ENCODE measurements at places on chromosomes 11 and 22.

DNA sequence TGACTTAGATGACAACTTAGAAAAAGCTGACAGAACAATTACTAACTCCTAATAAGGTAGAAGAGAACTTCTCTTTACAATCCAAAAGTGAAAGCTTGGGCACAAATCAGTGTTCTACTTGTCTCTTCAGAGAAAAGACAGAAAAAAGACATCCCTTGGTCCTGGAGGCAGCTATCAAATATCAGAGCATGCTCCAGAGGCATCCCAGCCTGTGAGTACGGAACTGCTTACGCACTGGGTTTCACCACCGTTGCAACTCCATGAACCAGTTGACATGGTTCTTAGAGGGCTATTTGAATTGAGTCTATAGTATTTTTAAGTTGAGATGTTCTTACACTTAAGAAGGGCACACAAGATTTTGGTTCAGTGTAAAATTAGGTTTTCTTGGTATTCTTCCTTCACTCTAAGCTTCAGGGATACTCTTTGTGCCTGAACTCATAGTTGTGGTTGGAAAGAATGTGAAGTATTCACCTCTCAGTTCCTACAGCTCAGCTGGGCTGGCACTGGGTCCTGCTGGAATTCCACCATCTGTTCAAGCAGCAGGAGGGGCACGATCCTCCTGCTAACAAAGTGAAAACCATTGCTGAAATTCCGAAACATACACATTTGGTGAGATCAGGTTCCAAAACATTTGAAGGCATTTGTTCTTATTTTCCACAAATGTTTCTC is 6.3 kb downstream of the AKIP1 start:
- DNase-seq, result no peak

- no peak for DNase-seq
Measured at GRCh38 chr11:8252388-8252787, 11.3 kb downstream of the LMO1 start.

DNA sequence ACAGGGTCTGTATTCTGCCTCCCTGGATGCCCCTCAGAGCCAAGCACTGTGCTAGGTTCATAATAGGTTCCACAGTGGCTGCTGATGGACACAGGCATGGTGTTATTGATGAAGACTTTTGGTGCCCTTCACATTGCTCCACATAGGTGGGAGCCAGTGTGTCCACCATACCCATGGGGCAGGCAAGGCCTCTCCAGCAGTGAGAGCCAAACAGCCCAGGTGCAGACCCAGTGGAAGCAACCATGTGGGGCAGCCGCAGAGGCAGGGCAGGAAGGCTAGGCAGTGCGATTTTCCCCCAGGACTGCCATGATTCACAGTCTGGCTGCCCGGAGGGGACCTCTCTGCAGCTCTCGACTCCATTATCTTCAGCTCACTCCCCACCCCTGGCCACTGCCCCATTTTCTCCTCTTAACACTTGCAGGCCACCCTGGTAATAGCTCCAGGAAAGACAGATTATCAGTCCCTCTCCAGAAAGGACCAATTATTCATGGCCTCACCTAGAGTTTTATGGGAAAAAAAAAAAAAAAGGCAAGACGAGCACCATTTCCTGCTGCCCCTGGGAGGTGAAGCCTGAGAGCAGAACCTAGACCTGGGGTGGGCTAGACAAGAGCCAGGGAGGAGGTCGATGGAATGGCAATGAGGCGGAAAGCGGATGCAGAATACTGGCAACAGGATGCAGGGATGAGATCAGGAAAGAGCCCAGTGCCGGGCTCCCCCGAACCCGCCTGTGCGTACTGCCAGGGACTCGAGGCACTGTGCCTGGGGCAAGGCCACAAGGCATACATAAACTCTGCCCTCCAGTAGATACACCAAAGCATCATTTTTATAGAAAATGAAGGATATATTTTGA is 343.0 kb upstream of the NCAM1 start:
- no peak for DNase-seq

- no peak for DNase-seq
Measured at GRCh38 chr11:14318581-14318981, 40.4 kb downstream of the RRAS2 start.

GRCh38 chr11:10605941-10606381 is 37.5 kb upstream of the LYVE1 start:
- DNase-seq, result no peak

- DNase-seq, result no peak
Measured at GRCh38 chr11:132937016-132937415, 595.3 kb downstream of the OPCML start.

GRCh38 chr11:2517386-2518064 is 72.7 kb downstream of the KCNQ1 start:
- no peak for DNase-seq

DNA sequence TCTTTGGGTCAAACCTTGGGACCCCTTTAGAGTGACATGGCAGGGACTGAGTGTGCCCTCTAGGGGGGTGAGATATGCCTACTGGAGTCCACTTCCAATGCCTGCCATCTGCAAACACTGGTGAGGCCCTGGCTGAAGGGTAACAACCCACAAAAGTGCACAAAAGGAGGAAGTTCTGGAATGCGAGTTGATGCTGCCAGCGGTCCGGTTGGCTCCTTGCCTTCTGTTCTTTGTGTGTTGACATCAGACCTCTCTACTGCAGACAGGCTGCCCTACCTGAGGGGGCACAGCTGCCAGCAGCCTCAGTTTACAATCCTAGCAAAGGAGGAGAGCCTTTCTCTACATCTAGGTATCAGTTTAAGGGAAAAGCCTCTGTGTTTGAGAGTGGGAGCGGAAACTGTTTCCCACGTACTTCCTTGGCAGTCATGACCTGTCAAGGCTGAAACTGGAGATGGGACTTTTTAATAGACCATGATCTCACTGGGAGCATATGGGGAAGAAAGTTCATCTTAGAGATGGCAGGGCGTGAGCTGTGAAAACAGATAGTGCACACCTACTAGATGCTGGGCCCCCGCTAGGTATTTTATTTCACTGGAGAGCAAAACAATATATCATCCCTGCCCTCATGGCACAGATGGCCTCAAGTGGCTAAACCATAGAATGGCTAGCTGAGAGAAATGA is 27.2 kb downstream of the BMAL1 start:
- DNase-seq, result no peak

DNA sequence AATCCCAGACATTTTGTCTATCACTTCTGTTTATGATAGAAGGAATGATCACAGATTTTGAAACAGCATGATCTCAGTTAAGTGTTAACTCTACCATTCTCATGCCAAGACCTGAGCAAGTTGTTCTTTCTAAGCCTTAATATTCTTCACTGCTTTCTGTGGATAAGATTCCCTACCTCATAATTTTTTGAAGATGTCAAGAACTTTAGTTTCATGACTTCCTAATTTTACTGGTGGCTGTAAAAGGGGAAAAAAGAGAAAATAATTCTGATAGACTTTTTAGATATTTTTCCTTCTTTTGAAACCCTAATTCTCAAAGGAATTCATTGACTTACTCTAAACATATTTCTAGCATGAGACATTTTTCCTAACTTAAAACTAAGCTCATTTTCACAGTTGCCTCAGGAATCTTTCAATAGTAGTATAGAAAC is 520.0 kb upstream of the LUZP2 start:
- no peak for DNase-seq

GRCh38 chr11:111207213-111207612 is 38.3 kb upstream of the POU2AF2 start:
- no peak for DNase-seq

DNA sequence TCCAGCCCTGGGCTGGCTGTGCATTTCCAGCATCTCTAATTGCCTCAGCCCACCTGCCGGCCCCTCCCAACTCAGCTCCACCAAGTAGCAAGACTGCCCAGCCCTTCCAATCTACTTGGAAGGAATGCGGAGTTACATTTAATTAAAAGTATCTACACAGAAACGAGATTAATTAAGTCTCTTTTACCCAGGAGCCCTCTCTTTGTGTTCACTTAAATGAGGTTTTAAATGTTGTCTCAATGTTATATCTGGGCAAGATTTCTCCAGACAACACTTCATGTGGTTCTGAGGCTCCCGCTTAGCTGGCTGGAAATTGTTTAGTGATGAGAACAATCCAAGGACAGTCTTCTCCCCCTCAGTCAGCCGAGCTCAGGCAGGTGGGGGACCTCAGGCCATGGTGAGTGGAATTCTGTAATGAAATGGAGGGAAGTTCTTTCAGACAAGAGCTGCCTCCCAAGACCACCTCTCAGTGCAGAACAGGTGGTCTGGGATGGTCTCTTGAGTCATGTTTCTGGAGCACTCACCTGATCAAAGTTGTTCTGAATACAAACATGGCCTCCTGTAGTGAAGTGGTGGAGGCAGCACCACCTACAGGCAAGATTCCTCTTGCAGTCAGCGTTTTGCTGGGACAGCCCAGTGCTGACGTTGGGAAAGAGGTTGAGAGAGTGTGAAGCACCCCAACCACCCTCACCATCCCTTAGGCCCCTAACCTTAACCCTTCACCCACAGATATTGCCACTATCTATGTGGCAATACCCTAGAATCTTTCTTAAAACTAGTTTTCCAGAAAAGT is 371.6 kb downstream of the CADM1 start:
- DNase-seq, result no peak

GRCh38 chr11:91664521-91664920 is 560.1 kb upstream of the FAT3 start:
- DNase-seq, result no peak

- no peak for DNase-seq
Measured at GRCh38 chr11:117519590-117519989, 191.9 kb downstream of the CEP164 start.
